NAMALWA (cell line): ENCODE measurements at places on chromosomes 5 and 9.

DNA sequence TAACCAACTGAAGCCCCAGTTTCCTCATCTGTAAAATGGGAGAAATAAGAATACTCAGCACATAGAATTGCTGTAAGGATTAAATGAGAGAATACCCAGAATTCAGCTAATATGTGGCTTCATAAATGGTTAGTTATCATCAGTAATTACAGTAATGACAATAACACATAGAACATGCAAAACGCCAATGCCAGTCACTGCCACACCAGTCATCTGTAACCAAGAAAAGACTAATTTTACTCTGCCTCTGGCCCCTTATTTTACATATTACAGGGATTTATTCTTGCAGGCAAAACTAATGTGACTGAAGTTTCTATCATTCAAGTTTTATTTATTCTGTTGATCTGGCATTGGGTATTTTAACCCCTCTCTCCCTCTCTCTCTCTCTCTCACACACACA is 46.5 kb downstream of the EBF1 start:
- DNase-seq: peak; percentile 59

- no peak for DNase-seq
Measured at GRCh38 chr5:117242028-117242427, 667.4 kb upstream of the SEMA6A start.

GRCh38 chr9:16139774-16140173 is 586.9 kb downstream of the CCDC171 start:
- no peak for DNase-seq

- DNase-seq: no peak
Measured at GRCh38 chr5:142506046-142506445, 179.8 kb downstream of the FGF1 start.

- DNase-seq: no peak
Measured at GRCh38 chr5:91154338-91154737, 228.8 kb downstream of the ARRDC3 start.

DNA sequence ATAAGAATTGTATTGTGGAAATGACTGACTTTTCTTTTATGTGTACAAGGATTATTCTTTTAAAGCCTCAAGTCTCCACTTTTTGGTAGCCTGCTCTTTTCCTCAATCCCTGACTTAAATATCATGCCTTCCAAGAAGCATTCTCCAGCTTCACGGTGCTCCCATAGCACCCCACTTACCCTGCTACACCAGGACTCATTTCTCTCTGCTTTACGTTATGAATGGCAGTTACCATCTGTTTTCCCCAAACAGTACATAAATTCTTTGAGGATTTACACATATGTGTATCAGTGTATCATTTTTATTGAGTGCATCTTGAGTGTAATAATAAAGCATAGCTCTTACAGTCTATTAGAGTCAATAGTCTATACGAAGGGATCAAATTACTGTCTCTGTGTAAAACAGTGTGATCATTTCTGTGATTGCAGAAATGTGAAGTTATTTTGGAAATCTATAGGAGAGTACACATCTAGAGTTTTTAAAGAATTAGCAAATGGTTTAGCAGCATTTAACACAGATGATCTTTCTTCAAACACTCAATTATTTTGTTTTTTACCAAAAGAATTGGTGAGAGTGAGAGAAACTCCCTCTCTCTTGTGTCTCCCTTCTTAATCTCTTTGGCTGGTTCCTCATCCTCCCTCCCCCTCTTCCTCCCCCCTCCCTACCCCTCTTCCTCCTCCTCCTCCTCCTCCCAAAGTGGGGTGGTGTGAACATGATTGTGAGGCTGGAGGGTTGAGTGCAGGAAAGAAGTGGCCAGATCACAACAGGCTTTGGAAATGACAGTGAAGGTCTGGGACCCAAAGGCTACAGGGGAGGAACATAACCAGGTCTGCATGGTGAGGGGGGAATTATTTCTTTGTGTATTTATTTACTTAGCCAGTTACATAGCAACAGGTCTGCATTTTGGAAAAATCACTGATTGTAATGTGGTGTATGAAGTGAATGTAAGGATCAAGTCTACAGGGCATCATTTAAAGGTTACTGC is 27.6 kb upstream of the ECM2 start:
- no peak for DNase-seq

- DNase-seq: no peak
Measured at GRCh38 chr9:127693697-127694096, 13.1 kb upstream of the CFAP157 start.

GRCh38 chr5:143139585-143139984 is 263.9 kb downstream of the NR3C1 start:
- DNase-seq: no peak

- no peak for DNase-seq
Measured at GRCh38 chr5:91207248-91207647, 175.9 kb downstream of the ARRDC3 start.

DNA sequence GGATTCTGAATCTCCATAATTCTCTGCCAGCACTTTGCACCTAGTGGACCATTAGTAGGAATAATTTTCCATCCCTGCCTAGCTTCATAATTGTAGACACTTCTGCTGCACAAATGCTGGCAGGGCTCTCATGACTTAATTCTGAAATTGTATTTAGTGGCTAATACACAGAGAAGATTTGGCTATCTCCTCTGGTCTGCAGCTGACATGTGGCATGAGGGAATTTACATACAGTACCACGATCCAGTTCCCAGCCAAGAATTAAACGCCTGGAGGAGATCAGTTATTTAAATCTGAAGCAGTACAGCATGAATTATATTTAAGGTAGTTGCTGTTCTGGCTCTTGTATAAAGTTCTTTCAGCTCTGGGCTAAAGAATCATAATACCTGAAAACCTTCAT is 46.5 kb downstream of the IQGAP2 start:
- DNase-seq: no peak

GRCh38 chr9:22739712-22740111 is 293.1 kb downstream of the DMRTA1 start:
- DNase-seq: no peak

DNA sequence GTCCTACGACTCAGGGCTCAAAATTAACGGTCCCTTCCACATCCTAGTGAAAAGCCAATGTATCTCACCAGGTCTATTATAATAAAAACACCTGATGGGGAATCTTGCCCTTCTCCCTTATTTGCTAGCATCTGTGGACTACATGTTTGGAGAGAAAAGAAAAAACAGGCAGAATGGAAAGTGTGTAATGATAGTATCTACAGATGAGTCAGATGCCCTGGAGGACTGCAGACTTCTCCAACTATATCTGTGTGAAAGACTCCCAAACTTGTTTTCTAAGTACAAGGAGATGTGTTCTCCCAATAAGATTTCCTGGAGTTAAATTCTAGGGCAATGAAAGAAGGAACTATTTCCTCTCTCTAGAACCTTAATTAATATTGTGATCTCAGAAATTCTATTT is 66.0 kb downstream of the FOXB2 start:
- DNase-seq: no peak

DNA sequence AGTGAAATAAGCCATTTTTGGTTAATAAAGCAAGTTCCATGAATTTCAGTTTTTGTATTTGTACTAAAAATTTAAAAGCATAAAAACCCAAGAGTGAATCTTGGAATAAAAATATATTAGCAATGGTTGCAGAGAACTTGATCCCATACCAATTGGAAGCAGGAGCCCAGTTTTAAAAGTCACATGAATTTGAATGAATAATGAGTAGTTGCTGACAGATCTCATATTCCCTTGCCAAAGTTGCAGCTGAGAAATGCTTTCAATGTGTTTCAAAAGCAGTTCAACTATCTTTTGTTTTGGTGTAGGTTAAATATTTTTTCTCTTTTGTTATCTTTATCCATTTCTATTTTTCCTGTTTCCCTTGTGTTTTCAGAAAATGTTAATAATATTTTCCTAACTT is 818.6 kb downstream of the CDH18 start:
- DNase-seq: no peak
